ENCODE measurements at places on chromosomes 11 and 22.

DNA sequence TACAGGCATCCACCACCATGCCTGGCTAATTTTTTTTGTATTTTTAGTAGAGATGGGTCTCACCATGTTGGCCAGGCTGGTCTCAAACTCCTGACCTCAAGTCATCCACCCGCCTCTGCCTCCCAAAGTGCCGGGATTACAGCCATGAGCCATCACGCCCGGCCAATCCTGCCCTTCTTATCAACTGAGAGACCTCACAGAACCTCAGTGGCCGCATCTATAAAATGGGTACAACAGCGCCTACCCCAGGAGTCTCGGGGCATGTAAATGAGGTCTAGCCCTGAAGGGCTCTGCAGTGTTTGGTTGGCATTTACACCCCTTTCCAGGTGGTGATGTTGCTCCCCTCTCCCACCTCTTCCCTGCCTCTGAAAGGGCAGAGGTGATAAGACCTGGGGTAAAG, 11.7 kb downstream of the SYNGR1 start:
- no peak for DNase-seq

- DNase-seq, result no peak
Observed at GRCh38 chr11:117188620-117189081, 10.1 kb downstream of the SIDT2 start.

- DNase-seq, result no peak
Observed at GRCh38 chr11:82539669-82540068, 194.0 kb downstream of the FAM181B start.

DNA sequence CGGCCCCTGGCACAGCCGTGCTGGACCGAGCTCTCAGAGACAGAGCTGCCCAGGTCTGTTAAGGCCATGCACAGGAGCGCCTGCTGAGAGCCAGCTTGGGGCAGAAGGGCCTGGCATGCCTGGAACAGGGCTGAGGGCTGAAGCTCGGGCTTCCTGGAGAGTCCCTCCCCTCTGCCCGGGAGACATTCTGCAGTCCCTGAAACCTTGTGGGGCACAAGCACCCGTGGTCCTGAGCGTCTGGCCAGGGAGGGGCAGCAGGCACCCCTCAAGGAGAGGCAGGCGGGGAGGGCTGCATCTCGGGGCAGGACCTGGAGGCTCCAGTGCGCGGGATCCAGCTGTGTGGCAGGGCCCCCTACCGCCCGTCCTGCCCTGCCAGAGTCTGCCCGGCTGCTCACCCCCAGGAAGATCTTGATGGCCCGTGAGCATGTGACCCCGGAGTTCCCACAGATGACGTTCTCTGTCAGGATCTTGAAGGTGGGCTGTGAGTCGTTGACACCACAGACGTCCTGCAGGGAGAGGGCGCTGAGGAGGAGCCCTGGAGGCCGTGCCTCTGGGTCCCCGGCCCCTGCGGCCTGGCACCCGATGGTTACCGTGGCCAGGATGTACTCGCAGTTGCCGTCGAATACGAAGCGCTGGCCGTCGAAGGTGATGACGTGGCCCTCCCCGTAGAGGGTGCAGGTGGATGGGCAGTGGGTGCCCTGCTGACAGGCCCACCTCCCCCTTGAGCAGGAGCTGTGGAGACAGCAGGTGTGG, 10.9 kb downstream of the MUC6 start:
- DNase-seq, result no peak

- no peak for DNase-seq
Observed at GRCh38 chr11:15635521-15635920, 520.8 kb downstream of the INSC start.

- DNase-seq, result no peak
Observed at GRCh38 chr11:65722261-65722660, 1.7 kb upstream of the RNASEH2C start.

GRCh38 chr22:45473626-45474237, 29.0 kb upstream of the FBLN1 start:
- DNase-seq, result no peak

Data from stimulated activated CD8-positive, alpha-beta memory T cell treated with anti-CD3 and anti-CD28 coated beads, Interleukin-4, amount 100 ng/mL, for 4 hours (primary cell).